ENCODE measurements at places on chromosomes 16 and 17.

- no peak for DNase-seq
Measured at GRCh38 chr17:80837711-80838110, 153.9 kb upstream of the CHMP6 start.

- no peak for DNase-seq
Measured at GRCh38 chr16:13098536-13098935, 197.1 kb downstream of the SHISA9 start.

GRCh38 chr16:1125471-1125870 is 27.4 kb upstream of the CACNA1H start:
- peak; percentile 52 for DNase-seq

DNA sequence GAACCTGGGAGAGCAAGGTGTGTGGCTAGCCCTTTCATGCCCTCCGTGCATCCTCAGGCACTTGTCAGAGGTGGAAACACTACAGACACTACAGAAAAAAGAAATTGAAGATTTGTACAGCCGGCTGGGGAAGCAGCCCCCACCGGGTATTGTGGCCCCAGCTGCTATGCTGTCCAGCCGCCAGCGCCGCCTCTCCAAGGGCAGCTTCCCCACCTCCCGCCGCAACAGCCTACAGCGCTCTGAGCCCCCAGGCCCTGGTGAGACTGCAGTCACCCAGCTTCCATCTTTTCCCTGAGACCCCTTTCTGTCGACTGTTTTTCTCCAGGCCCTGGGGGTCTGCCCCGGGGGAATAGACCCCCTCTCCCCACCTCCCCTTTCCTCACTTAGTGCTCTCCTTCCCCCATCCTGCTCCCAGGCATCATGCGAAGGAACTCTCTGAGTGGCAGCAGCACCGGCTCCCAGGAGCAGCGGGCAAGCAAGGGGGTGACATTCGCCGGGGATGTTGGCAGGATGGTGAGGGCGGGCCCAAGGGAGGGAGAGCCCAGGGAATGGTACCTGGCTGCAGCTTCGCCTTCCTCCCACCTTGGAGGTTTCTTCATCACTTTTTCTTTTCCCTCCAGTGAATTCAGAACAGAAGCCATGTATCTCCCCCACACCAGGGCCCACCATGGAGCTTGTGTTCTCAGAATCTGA is 2.3 kb downstream of the COA3 start:
- DNase-seq = no peak

GRCh38 chr16:30972872-30973271 is 12.1 kb upstream of the HSD3B7 start:
- DNase-seq = no peak

DNA sequence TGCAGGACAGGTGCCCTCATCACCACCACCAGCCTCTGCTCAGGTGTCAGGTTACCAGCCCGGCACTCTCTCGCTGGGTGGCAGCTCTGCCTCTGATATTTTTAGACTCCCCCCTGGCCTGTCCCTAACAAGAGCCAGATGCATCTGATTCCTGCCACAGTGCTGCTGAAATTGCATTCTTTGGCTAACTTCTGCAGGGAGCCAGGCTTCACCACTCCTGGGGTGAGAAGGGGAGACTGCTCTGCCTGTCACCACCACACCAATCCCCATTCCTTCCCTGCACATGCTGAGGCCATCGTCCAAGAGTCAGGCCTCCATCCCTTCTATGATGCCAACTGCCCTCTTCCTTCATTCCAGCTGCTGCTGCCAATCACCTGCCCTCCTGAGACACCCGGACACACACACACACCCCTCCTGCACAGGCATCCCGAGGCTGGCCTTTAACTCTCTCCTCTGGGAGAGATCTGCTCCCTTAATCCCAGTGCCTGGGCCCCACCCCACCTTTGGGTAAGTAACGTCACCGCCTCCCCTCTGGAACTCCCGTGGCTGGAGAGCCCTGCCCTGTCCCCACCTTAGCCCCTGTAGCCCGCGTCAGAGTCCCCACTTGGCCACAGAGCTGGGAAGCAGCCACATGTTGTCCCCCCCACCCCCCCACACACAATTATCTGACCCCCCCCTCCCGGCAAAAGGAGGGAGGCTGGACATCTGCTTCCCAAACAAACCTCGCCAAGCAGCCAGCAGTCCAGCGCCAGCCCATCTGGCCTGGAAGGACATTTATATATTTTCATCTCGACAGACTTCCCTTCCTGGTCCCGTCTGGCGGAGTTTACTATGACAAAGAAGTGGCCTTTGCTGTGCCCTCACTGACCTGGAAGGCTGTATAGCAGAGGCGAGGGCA is 2.8 kb downstream of the EMP2 start:
- no peak for DNase-seq

GRCh38 chr17:64747938-64748540 is 85.9 kb upstream of the SMURF2 start:
- DNase-seq = no peak

DNA sequence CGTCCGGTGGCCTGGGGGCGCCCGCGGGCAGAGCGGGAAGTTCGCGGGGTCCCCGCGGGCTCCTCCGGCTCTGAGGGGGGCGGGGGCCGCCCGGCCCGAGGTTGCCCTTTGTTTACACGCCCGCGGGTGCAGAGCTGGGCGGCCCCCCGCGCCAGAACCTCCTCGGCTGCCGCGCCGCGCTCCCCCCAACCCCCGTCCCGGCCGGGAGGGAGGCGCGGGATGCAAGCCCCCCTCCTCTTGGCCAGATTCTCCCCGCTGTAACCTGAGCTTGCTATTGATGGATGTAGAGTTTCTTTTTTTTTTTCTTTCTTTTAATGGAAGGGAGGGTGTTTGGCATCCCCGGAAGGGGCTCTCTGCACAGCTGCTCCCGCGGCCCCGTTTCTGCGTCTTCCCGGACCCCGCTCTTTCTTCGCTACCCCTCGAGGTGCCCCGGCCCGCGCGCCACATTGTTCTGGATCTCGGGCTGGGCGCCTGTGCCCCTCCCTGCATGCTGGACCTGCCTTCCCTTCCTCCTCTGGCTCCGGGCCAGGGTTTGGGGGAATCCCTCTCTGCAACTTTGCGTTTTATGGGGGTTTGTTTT is 646 bp downstream of the CBX2 start:
- DNase-seq = no peak

DNA sequence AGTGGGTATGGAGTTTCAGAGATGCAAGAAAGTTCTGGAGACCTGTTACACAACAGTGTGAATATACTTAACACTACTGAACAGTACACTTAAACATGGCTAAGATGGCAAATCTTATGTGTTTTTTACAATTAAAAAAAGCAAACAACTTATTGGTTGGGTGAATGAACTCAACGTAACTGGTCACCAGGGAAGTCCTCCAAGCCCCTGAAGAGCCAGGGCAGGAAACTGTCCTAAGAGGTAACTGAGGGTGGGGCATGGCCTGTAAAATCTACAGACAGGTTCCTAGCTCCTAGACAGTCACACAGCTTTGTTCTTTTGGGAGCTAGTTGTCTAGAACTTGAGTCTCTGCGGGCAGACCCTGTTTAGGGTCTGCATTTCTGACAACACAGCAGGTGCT is 10.3 kb downstream of the CSF3 start:
- DNase-seq = no peak

DNA sequence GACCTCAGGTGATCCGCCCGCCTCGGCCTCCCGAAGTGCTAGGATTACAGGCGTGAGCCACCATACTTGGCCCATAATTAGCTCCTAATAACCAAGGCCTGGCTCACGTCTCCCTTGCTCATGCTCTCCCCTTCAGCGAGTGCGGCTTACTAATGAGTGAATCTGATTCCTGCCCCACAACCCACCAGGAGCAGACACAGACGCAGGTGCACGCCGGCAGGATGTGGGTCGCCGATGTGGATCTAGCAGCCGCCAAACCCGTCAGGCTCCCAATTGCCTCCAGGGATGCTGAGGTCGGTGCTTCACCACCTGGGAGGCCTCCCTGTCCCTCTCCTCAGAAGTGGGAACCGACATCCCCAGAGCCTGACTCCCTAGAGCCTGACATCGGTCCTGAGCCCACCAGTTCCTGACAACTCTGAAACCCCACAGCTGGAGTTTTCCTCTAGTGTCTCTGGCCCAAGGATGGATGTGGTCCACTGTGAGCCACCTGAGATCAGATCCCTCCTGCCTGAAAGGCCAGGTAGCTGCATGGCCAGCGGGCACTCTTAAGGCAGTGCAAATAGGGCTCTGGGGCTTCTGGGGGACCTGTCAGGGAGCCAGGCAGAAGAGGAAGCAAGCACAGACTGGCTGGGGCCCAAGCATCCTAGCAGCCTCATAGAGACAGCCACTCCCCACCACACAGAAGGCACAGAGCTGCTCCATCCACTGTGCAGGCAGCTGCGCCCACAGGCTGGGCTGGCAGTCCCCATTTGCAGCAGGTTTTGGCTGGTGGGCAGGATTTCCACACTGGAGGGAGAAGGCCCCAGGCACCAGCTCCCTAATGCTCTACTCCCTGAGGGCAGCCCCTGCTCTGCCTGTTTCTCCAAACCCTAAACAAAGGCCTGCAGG is 10.8 kb downstream of the EXOC7 start:
- DNase-seq = no peak

DNA sequence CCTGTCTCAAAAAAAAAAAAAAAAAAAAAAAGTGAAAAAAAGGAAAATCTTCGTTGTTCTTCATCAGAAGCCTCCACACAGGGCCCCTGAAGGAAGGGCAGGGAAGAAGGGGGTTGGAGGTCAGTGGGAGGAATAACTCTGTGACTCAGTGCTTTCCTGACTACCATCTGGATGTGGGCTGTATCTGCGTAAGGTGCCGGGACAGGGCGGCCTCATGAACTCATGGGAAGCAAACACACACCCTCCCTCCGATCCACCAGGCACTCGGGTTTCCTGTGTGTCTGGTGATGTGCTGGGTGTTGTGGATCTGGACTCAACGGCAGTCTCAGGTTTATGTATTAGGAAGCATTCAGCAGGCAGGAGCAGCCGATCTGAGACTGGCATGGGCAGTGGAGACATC is 691.6 kb downstream of the WWOX start:
- DNase-seq = no peak

GRCh38 chr16:7405166-7405565 is 72.5 kb downstream of the RBFOX1 start:
- peak; percentile 59 for DNase-seq

DNA sequence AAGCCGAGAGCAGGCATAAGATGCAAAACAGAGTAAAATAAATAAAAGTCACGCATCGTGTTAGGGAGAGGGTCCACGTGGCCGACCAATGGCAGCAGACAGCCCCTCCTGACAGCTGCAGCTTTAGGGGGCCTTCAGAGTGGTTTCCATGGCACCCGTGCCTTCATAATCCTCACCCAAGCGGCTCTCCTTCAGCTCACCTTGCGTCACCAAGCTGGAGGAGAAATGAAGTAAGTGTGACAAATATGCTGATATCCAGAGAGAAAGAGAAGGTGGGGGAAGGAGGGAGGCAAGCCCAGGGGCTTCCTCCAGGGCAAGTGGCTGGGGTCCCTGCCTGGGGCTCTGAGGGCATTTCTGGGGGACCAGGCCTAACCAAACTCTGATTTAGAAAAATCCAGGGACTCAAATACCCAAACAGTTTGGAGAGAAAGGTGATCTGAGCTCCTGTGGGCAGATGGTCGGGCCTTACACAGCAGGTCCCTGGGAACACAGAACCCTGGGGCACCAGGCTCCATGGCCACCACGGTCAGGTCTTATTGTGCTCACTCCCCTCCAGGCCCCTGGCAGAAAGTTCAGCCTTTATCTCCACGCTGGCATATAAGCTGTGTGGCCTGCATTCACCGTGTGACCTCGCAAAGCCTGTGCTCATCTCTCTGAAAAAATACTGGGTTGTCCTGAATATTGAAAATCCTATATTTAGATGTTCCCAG is 80.7 kb upstream of the TNRC6C start:
- DNase-seq = no peak

DNA sequence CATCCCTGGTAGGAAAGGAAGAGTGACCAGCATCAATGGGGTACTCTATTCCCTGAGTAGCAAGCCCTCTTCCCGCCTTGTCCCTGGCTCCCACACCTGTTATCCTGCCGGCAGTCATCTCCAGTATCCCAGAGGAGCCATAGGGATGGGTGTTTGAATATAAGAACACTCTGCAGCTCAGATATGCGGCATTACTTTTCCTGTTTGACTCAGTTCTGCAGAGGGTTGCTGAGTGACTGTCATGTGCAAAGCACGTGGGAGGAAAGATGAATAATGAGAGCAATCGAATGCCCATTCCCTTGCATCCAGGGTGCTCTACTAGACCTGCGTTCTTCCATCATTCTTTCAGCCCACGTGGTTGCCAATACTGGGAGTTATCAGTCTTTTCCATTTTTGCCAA is 115.1 kb downstream of the PRKCB start:
- DNase-seq = no peak

DNA sequence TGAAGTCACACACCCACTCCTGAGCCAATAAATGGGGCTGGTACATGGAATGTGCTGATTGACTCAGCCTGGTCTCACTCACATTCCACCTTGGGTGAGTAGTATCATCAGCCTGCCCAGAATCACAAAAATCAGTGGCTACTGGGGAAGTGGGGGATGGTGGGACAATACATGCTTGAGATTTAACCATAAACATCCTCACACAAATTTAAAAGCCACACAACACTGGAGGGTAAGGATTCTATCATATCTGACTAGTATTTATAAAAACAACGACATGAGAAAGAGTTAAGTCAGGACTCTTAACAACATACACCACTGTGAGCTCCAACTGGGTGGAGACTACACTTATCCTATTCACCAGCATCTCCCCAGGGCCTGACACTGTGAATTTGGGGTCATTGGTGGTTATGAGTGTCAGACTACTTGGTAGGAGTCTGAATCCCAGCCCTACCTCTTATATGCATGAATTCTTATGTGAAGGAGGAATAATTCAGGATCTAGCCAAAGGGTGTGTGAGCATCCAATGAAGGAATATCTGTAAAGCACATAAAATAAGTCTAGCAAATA is 26.0 kb upstream of the IRX6 start:
- DNase-seq = no peak

- DNase-seq = no peak
Measured at GRCh38 chr16:9297437-9298113, 206.1 kb downstream of the HAPSTR1 start.

DNA sequence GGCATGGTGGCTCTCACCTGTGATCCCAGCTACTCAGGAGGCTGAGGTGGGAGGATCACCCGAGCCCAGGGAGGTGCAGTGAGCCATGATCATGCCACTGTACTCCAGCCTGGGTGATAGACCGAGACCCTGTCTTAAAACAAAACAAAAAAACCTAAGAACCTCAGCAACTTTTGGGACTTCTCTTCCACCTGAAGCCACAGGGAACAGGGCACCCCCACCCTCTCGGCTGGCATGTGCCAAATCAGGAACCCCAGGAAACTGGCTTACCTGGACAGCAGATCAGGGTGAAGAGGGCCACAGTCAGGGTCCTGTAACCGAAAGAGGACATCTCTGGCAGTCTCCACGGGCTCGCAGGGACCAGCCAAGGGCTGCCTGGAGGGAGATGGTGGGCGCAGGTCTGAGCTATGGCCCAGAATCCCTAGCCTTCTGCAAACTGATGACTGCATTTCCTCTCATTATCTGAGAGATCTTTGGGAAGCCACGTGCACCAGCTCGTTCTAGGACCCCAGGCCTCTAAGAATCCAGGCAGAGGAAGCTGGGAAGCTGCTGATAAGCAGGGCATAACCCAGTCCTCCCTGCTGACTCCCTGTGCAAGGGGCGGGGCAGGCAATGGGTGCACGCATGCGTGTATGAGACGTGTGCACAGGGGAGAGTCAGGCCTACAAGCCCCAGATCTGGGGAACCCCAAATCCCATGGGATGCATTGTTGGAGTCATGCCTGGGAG is 8.4 kb downstream of the PRR29 start:
- no peak for DNase-seq
